ENCODE measurements at places on chromosomes 11 and 22.

GRCh38 chr11:1636291-1636950 is 6.8 kb downstream of the KRTAP5-5 start:
- DNase-seq: no peak

DNA sequence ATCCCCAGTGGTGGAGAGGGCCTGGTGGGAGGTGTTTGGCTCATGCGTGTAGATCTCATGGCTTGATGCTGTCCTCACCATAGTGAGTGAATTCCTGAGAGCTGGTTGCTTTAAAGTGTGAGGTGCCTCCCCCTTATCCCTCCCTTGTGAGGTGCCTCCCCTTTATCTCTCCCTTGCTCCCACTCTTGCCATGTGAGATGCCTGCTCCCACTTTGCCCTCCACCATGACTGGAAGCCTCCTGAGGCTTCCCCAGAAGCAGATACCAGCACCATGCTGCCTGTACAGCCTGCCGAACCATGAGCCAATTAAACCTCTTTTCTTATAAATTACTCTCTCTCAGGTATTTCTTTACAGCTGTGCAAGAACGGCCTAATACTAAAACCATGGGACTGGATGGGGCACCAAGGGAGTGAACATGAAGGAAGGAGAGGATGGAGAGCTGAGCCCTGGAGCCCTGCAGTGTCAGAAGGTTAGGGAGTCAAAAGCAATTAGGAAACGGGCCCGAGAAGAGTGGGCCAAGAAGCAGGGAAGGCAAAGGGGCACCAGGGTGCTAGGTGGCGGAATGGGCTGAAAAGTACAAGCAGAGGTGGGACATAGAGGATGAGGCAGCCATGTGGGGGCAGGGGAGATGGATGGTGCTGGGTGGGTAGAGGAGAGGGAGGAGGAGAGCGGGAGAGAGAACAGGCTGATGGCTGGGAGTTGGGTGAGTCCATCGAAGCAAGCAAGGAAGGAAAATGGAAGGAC is 9.4 kb downstream of the IFITM10 start:
- no peak for DNase-seq

DNA sequence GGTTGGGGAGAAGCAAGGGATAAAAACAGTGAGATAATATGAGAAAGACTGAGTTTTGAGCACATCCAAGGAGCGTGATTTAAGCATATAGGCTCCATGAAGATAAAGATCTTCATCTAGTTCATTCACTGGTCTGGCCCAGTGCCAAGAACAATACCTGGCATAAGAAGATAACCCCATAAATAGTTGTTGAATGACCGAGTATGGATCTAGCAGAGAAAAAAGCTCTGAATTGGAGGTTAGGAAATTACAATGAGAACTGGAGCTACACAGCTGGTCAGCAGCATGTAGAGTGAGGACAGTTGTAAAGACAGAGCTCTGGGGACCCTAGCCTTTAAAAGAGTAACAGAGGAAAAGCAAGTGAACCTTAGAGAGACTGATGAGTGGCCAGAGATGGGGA is 33.0 kb upstream of the PAK1 start:
- no peak for DNase-seq

GRCh38 chr11:77379253-77379652 is 77.8 kb upstream of the GDPD4 start:
- DNase-seq: no peak

DNA sequence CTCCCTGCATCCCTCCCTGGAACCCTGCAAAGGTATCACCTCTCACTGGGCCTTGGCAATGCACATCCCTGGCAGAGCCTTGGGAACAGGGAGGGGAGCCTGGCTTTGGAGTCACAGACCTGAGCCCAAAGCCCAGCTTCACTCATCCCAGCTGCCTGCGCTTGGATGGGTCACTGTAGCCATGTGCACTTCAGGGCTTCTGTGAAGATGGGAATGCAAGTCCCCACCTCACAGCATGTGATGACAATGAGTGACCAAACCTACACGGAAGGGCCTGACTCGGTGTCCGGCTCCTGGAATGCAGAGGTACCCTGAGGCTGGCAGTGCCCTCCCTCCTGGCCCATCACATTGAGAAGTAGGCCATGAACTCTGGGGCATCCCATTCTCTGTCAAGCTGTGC is 22.8 kb upstream of the BAIAP2L2 start:
- DNase-seq: no peak

DNA sequence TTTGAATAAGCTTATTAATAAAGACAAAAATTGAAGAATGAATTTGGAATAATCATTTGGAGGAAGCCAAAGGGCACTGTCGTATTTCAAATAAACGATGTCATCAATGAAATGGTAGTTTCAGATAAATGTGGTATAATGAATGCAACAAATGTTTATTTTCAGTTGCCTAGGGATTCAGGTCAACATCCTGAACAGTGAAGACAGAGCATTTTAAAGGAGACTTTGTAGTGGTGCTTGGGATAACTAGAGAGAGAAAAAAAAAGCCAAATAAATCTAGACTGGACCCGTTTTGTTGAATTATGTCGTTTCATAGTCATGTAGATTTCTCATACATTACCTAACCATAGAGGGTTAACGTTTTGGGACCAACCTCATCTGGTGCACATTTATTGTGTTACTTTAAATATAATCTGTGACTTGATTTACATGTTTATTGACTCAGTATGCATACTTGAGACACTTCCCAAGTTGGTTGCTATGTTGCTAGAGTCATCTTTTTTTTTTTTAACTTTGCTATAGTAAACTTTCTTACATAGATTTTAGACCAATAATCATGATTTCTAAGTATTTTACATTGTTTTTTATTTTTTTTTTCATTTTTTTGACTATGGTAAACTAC is 111.1 kb downstream of the NCAM1 start:
- DNase-seq: no peak

- no peak for DNase-seq
Measured at GRCh38 chr11:78666675-78667160, 92.1 kb upstream of the NARS2 start.
